Urinary bladder (tissue), 4 donors: ENCODE measurements at places on chromosomes 4 and X. TPM values are rescaled to one million over a fixed set of nuclear protein-coding genes. Genes with fewer than 3 reads are reported as not detected.

The ZNF630 gene
- 3.2 TPM for polyA plus RNA-seq

The TCEAL3 gene
- polyA plus RNA-seq: 153 TPM

The TCEAL6 gene
- 0.44 TPM for polyA plus RNA-seq

The NPFFR2 gene
- 1.6 TPM for polyA plus RNA-seq

The DLG3 gene
- 14.0 TPM for polyA plus RNA-seq

The FIP1L1 gene
- 38.9 TPM for polyA plus RNA-seq

The BMX gene
- polyA plus RNA-seq: 3.3 TPM

The NAP1L5 gene
- polyA plus RNA-seq: 10.2 TPM

The CXXC4 gene
- 0.58 TPM for polyA plus RNA-seq

The MGARP gene
- polyA plus RNA-seq: 1.5 TPM

The MAGEC3 gene
- not detected for polyA plus RNA-seq

The POF1B gene
- polyA plus RNA-seq: 2.2 TPM

The CENPVL1 gene
- not detected for polyA plus RNA-seq

The INPP4B gene
- 4.7 TPM for polyA plus RNA-seq

The ADH1B gene
- polyA plus RNA-seq: 864 TPM

The REPS2 gene
- 1.3 TPM for polyA plus RNA-seq
